ENCODE measurements at places on chromosomes 12 and 14. TPM values are rescaled to one million over a fixed set of nuclear protein-coding genes. Genes with fewer than 3 reads are reported as not detected.

Gene PSEN1
- 58.9 TPM for total RNA-seq

DNA sequence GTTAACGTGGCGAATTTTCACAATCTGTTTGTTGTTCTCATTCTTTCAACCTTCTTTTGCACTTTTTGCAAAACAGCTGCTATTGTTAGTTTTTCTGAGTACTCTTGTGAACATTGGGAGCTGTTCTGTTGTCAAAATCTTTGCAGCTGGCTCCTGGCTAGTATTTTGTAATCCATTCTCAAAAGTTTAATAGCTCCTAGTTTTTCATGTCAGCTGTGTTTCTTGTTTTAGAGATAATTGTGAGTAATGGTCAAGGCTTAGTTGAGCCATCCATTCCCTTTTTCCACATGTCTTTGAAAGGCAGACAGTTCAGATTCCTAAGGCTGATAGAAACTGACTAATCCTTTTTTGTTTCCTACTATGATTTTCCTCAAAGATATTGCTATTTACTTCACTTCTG is 39.1 kb upstream of the CRADD start:
- H3K4me3 ChIP-seq = no peak overlapping the region
- DNase-seq = no peak
- no peaks in the 10 kb centered on the region for H3K36me3 ChIP-seq
- H3K27me3 ChIP-seq = peaks cover 17% of the 10 kb centered on the region

GRCh38 chr12:71787580-71787979 is 32.9 kb downstream of the RAB21 start:
- DNase-seq = no peak
- no peaks in the 10 kb centered on the region for H3K27me3 ChIP-seq
- no peak overlapping the region for H3K4me3 ChIP-seq
- H3K27ac ChIP-seq = no peak overlapping the region
- H3K36me3 ChIP-seq = peaks cover 14% of the 10 kb centered on the region
- H3K4me1 ChIP-seq = no peaks in the 10 kb centered on the region

DNA sequence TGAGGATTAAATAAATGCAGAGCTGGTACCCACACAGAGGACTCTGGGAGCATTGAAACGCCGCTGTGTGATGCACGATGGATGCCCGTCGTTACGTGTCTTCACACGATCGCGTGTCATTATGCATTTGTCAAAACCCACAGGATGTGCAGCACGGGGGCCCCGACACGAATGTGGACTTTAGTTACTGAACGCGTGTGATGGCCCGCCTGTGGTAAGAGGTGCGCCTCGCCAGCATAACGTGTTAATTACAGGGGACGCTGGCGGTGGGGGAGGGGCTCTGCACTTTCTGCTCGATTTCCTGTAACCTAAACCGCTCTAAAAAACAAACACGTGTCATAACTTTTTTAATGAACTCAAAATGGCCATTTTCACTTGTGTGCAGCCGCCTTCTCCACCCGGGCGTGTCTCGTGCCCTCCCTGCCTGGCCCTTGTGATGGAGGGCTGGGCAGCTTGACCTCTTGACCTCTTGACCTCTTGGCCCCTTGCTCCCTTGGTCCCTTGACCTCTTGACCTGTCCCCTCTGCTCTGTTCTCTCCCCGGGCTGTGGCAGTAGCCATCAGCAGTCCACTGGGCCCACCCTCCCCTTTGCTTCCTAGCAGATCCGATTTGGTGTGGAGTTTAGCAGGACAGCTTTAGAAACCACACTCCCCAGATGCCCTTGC is 33.7 kb upstream of the GALNT9 start:
- no peak overlapping the region for H3K27ac ChIP-seq
- peaks cover 5% of the 10 kb centered on the region for H3K4me1 ChIP-seq
- peaks cover 9% of the 10 kb centered on the region for H3K27me3 ChIP-seq
- H3K36me3 ChIP-seq = no peaks in the 10 kb centered on the region
- no peak for DNase-seq

DNA sequence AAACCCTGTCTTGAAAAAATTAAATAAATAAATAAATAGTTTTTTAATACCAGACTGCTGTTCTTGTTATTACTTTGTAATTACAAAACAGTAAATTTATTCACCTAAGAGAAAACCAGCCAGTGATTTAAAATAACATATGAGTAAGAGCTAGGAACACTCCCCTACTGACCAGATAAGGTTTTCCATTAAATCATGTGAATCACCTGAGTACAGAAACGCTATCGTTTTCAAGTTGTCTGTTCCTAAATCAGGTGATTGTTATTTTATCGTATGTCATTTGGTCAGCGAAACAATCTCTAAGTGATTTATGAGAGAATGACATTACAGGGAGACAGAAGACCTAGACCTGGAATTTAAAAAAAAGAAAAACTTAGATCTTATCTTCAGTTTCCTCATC is 47.3 kb downstream of the RPS29 start:
- no peaks in the 10 kb centered on the region for H3K27me3 ChIP-seq
- H3K36me3 ChIP-seq = no peaks in the 10 kb centered on the region
- no peak overlapping the region for H3K4me3 ChIP-seq
- DNase-seq = no peak

Data from type B pancreatic cell (in vitro differentiated cells).